ENCODE measurements at places on chromosomes 2 and 18.

DNA sequence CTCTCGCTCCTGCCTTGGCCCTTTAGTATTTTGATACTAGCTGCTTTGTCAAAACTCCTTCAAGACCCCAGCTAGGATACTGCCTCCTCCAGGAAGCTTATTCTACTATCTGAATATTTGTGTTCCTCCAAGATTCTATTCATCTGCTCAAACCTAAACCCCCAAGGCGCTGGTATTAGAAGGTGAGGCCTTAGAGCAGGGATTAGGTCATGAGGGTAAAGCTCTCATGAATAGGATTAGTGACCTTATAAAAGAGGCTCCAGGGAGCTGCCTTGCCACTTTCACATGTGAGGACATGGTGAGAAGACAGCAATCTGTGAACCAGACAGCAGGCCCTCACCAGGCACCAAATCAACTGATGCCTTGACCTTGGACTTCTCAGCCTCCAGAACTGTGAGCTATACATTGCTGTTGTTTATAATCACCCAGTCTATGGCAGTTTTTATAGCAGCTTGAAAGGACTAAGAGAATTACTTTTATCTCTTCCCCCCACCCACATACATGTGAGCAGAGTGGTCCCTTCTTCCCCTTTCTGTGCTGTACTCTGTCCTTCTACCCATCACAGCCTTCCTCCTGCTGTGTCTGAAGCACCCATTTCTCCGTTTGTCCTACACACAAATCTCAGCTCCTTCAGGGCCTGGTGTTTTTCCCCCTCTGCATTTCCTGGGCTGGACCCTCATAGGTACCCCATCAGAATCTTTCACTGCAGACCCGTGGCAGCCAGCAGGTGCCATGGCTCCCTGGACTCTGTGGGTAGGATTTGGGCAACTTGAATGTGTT is 54.5 kb downstream of the HS1BP3 start:
- DNase-seq = no peak

DNA sequence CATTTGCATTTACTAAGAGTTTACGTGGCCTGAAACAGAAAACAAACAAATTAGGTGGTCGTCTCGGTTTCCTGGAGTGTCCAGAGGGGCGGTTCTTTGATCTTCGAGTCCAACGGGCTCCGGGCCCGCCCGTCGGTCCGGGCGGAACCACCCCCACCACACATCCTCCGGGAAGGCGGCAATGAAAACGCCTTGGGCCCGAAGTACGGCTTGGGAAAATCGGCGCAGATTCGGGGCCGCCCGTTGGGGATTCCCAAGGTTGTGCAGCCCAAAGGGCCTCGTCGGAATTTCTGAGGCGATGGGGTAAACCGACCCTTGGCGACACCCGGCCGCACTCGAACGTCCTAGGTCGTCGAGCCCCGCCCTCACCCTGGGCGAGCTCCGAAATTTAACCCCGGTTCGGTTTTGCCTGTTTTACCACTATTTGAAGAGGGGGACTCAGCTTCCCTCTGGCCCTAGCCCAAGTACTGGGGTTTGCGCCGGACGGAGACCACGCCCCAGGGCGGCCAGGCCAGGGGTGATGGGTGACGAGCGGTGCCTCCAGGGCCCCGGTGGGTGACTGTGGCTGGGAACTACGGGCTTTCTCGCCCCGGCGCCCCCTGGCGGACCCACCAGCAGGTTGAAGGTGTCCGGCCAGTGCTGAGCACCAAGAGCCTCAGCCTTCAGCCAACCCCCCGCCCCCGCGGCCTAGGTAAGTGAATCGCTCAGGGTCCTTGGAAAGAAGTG is 1.9 kb upstream of the CFAP53 start:
- DNase-seq = peak; percentile 62

DNA sequence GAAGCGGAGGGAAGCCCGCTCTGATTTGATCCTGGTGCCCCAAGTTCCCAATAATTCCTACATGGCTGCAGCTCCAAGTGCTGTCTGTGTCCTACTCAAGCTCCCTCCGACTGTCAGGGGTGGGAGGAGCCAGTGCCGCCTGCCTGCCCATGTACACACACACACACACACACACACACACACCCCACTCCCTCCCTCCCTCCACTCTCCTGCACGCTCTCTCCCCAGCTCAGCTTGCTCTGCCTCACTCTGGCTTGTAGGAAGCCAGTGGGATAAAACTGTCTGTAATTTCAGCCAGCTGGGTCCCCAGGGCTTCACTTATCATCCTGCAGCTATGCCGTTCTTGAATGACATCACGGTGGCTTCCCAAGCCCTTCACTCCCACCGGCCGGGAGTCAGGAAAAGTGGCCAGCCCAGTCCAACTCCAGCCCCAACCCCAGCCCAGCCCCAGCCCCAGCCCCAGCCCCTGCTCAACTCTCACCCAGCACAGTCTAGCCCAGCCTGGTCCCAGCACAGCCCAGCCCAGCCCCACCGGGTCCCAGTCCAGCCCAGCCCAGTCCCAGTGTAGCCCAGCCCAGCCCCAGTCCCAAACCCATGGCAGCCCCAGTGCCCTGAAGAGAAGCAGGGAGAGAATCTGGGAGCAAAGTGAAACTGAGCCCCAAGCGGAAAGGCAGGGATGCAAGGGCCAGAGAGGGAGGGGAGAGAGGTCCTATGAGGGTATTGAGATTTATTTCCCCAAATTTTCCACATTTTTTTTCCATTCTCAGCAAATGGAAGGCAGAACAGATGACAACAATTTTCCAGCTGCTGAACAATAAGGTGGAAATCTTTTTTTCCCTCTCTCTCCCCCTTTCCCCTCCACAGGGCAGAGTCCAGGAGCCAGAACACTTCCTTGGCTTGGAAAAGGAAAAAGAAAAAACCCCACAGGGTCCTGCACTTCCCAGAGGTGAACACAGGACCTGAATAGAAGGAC is 144.0 kb downstream of the TNS1 start:
- no peak for DNase-seq

- no peak for DNase-seq
These were observed 23.0 kb upstream of the RTTN start for GRCh38 chr18:70228536-70228935.

DNA sequence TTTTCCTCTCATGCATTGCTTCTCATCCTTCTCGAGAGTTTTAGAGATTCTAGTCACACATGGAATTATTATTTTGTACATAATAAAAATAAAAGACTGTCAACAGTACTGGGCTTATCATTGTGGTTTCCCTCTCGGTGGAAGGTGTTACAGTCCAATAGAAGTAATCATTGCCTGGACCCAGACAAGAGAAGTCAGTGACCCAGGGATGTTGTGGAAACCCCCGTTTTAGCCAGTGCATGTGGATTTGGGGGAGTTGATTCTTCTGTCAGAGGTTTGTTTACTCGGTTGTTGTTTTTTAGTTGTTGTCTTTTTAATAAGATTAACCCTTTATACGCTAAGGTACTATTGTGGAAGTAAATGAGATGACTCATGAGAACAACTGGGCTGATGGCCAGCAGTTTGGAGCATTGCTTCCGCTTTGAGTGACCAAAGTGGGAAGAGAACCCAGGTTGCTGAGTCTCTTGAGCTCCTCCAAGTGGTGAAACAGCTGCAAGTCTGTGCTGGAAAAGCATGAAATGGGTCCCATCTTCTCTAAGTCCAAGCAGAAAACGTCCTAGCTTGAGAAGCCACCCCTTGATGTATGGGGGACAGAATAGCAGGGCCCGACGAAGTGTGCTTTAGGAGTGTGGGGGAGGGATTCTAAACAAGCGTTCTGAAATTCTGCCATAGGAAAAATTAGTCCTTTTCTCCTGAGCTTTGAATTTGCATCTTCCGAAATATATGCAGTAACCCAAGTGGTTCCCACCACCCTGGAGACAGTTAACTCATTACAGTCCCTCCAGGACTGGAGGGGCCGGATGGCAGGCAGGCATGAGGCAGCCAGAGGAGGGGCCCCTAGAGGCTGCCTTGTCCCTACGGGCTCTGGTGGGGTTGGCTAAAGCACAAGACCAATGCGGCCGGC is 61.8 kb upstream of the GPR45 start:
- no peak for DNase-seq

DNA sequence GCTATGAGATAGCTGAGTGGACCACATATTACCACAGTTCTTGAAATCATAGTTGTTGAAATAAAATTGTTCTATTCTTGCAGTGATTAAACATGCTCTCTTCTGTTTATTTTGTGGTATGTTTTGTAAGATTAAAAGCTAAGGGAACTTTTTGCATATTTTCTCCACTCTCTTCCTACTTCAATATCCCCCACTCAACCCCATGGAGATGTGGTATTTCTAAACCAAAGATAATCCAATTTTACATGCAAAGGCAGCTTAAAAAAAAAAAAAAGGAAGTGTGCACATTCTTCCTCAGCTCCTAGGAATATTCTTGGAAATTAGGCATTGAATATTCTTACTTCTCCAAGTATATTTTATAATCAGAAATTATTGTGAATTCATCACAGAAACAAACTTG is 15.0 kb upstream of the PAX3 start:
- DNase-seq = no peak

- DNase-seq = no peak
These were observed 147.6 kb upstream of the ITGA4 start for GRCh38 chr2:181309586-181309985.

GRCh38 chr18:42394238-42394637 is 439.2 kb downstream of the PIK3C3 start:
- no peak for DNase-seq

DNA sequence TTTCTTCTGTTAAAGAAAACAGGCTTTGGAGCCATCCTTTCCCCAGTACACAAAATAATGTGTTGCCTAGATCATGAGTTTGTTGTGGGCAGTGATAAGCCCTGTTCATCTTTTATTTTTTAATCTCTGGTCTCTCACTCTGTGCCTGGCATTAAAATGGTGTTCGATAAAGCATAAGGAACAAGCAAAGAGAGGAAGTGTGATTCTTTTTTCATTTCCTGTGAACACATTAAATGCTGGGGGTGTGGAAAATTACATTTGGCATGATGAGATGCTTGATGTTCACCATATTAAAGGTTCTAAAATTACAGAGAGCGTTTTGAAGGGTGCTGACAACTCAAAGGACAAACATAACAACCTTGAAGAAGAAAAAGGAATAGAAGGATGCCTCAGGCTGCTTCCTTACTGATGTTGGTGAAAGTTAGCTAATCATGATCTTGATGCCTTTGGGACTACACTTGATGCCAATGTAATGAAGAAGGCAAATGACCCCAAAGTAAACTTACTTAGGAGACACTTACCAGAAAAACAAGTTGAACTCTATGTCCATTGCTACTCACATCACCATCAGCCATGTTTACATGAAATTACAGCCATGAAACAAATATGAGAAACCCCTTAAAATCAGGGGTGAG is 33.0 kb downstream of the TMEFF2 start:
- DNase-seq = no peak

- DNase-seq = no peak
These were observed 250.0 kb downstream of the FHOD3 start for GRCh38 chr18:36547544-36547943.

DNA sequence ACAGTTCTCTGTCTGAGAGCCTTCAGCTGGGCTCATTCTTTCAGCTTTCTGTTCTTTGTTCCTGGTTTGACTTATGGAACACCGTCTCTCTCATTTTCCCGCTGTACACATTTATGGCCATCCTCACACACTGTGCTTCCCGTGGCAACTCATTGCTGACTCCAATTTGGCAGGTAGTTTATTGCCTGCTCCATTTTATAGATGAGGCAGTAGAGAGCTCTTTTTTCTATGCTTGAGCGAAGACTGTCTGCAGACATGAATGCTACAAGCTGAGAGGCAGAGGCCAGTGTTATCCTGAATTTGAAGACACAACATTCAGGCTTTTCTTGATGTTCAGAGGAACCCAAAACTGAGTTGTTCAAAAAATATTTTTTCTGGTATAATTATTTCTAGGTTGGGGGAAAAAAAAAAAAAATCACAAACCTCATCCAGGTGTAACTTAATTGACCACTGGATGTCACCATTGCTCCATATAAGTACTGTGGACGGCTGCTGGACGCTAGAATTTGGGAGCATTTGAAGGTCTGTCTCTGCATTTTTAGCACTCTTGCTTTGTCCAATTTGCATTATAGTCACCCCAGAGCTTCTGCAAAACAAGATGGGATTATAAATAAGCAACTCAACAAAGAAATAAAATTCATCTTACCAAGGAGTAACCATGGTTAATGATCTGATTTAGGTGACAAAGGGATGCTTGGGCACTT is 83.5 kb downstream of the HRH4 start:
- DNase-seq = no peak

GRCh38 chr2:219969508-219969907 is 342.1 kb downstream of the SLC4A3 start:
- DNase-seq = no peak

- no peak for DNase-seq
These were observed 242.5 kb downstream of the CYP26B1 start for GRCh38 chr2:71905205-71905604.

All from stimulated activated CD8-positive, alpha-beta memory T cell treated with anti-CD3 and anti-CD28 coated beads, Interleukin-15, amount 100 ng/mL, for 24 hours (primary cell).